NCI-H524 treated with DMSO at 0.1 percent for 48 hours (cell line): ENCODE measurements at places on chromosomes 1 and 21.

- no peak for DNase-seq
These were observed 199.2 kb downstream of the HLX start for GRCh38 chr1:221078260-221078965.

- no peak for DNase-seq
These were observed 30.8 kb downstream of the DUSP10 start for GRCh38 chr1:221711063-221711577.

- peak; percentile 5 for DNase-seq
These were observed 2.9 kb downstream of the LAMC1 start for GRCh38 chr1:183025782-183026774.

- DNase-seq: no peak
These were observed 7.6 kb upstream of the SHISA4 start for GRCh38 chr1:201880928-201881571.

GRCh38 chr1:24961334-24961733 lies 31.3 kb upstream of the RUNX3 start:
- no peak for DNase-seq

DNA sequence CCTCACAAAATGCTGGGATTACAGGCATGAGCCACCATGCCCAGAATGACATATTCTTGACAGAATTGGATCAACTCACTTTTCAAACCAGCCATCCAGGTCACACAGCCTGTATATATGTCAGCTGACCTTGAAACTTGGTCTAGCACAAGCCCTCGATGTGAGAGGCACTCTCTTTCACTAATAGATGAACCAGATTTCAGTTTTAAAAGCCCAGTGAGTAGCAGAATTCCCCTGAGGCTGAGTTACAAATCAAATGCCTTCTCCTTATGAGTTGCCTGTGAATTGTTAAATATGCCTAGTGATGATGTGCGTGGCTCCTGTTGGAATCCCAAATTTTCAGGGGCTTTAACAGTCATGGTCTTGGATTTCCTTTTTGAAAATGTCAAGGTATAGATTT lies 88.7 kb downstream of the CD247 start:
- DNase-seq: no peak

DNA sequence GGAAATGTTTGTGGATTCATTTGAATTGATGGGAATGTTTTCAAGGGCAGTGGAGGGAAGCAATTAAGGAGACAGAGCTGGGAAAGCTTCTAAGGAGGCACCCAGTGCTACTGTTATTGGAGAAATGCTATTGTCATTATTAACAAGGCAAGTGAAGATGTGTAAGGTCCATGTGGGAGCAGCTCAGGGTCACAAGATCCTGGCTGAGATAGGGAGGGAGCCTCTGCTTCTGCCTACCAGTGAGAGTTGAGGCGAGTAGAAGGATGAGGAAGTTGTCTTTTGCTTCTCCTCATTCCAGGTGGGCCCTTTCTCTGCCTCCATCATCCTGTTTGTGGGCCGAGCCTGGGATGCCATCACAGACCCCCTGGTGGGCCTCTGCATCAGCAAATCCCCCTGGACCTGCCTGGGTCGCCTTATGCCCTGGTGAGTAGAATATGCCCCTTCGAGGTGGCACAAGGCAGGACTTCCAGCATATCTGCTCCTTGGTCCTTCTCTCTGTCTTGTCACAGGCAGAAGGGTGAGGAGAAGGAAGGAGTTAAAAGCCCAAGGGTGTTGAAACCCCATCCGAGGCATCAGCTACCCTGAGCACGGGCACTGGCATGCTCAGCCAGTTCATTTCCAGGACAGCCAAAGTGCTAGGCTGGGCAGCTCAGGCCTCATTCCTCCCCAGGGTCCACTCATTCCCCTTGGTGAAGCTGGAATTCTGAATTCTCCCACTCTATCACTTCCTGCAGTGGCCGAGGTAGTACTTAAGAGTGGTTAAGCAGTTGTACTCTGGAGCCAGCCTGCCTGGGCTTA lies 3.7 kb downstream of the MFSD2A start:
- DNase-seq: no peak

GRCh38 chr1:55443175-55443915 lies 228.2 kb upstream of the USP24 start:
- peak; percentile 90 for DNase-seq

DNA sequence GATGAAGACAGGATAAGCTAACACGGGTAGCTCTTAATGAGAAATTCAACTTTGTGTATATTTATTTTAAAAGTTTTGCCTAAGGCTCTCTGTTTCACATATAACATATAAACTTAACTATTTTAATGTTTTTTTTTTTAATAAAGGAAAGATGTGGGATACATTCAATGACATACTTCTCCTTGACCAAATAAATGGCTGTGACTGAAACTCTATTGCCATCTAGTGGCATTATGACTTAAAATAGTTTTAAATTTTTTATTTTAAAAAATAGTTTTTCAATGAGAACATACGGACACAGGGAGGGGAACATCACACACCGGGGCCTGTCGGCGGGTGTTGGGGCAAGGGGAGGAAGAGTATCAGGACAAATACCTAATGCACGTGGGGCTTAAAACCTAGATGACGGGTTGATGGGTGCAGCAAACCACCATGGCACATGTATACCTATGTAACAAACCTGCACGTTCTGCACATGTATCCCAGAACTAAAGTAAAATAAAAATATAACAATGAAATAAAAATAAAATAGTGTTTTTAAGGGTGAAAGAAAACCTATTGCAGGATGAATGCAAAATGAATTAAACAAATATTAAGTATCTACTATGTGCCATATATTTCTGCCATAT lies 83.4 kb downstream of the LYST start:
- no peak for DNase-seq
